Esophagus mucosa (tissue), 1 donor: ENCODE measurements at places on chromosomes 7 and 10. TPM values are rescaled to one million over a fixed set of nuclear protein-coding genes. Genes with fewer than 3 reads are reported as not detected.

CNTNAP2 gene
- 1.2 TPM for total RNA-seq

FZD8 gene
- 0.56 TPM for total RNA-seq

TMEM178B gene
- total RNA-seq: 4.0 TPM

CALML3 gene
- total RNA-seq: 501 TPM

SEC31B gene
- total RNA-seq: 3.2 TPM

NUTM2A gene
- total RNA-seq: 0.40 TPM

IDI2 gene
- not detected for total RNA-seq

ASNS gene
- total RNA-seq: 49.7 TPM

TES gene
- total RNA-seq: 52.9 TPM

PLXDC2 gene
- 24.3 TPM for total RNA-seq

CYP2E1 gene
- 10.6 TPM for total RNA-seq

ZSCAN25 gene
- total RNA-seq: 9.6 TPM

UCMA gene
- not detected for total RNA-seq

SPDYE2B gene
- total RNA-seq: not detected

AGAP9 gene
- 3.0 TPM for total RNA-seq

ENKUR gene
- total RNA-seq: not detected

IGFBP3 gene
- total RNA-seq: 7.9 TPM

ZNF467 gene
- total RNA-seq: 3.6 TPM

GATAD1 gene
- total RNA-seq: 13.1 TPM

CLRN3 gene
- total RNA-seq: not detected

HOXA9 gene
- total RNA-seq: 1.7 TPM

CLEC5A gene
- total RNA-seq: 0.20 TPM

PNLIPRP1 gene
- total RNA-seq: not detected

RAB11FIP2 gene
- 6.2 TPM for total RNA-seq

SLC35G1 gene
- 1.8 TPM for total RNA-seq

CACNB2 gene
- 0.40 TPM for total RNA-seq

NUDT13 gene
- total RNA-seq: 1.0 TPM

EBLN1 gene
- not detected for total RNA-seq

PPA1 gene
- 158 TPM for total RNA-seq

GRB10 gene
- 14.2 TPM for total RNA-seq

FKBP6 gene
- total RNA-seq: not detected

PDE6C gene
- total RNA-seq: not detected

AP1S1 gene
- 60.4 TPM for total RNA-seq

IRF5 gene
- 15.7 TPM for total RNA-seq

SPDYE1 gene
- total RNA-seq: not detected

HECW1 gene
- total RNA-seq: 0.40 TPM

BLNK gene
- total RNA-seq: 51.3 TPM

CHST3 gene
- 9.0 TPM for total RNA-seq

PRSS37 gene
- total RNA-seq: not detected

OR2A12 gene
- total RNA-seq: not detected

ITIH5 gene
- 2.3 TPM for total RNA-seq

HOXA11 gene
- not detected for total RNA-seq

PRR15 gene
- total RNA-seq: 0.92 TPM

RADIL gene
- 0.20 TPM for total RNA-seq

CTAGE4 gene
- total RNA-seq: 3.1 TPM

CHN2 gene
- total RNA-seq: 1.6 TPM
